ENCODE measurements at places on chromosomes 12 and 14.
A peak's percentile ranks its signal among the peaks of the same experiment; 100 is the strongest.

DNA sequence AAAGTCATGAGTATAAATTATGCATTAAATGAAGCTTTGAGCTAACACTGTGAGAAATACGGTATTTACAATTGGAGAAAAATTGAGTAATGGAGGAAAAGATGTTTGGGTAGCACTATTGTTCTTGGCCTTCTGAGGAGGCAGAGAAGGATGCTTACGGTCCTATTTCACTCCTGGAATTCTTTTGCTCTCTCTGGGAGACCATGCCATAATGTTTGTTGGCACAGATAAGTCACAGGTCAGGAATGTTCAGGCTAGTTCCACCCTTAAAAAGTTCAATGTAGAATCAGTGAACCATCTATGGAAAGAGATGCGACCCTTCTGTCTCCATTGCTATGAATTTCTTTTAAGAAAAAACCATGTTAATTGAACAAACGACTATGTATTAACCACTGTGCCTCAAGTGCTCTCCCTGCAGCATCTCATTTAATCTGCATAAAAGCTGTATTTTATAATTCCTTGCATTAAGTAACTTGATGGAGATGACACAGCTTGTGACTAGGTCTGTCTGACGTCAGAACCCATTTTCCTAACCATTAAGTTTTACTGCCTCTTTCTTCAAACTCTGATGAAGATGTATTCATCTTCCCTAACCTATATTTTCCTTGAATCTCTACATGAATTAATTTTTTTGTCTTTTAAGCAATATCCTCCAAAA is 9.5 kb downstream of the BATF start:
- no peak for DNase-seq

DNA sequence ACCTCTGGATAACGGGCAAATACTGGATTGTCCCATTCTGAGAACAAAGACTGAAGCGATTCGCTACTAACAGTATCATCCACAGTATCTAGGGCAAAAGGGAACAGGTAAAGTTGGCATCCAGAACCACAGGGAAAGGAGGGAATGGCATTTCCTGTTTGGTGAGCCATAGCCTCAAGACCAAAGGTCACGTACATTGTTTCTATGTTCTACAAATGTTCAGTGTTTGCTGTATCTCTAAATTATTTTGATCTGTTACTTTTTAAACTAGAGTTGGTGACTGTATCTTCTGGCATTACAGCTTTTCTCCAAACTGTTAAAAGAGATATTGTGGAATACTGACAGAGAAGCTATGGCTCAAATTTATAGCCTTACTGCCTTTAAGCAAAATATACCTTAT is 9.7 kb downstream of the MLH3 start:
- no peak for DNase-seq

- DNase-seq = no peak
These were observed 421.2 kb downstream of the SOX5 start for GRCh38 chr12:23528316-23528715.

GRCh38 chr12:76199808-76200207 is 115.3 kb upstream of the NAP1L1 start:
- peak; percentile 95 for DNase-seq

DNA sequence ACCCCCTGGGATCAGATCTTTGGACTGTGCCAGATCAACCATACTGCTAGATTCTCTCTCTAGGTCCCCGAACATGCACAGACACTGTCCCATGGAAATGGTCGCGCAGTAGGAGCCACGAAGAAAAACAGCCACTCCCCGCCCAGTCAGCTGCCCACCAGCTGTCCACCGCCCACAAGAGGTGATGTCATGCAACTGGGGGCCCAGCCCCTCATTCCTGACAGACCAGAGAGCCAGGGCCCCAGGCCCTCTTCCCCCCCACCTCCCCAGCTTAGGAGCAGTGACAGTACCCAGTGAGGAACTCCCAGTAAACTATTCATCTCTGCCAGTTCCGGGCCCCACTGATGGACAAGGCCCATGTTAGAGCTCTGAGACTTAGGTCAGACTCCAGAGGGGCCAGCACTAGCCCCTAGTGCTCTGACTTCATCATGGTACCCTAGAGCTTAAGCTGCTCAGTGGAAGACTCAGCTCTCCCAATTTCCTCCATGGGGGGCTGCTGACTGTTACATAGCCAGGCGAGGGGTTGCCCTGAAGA is 3.7 kb upstream of the TAMALIN start:
- no peak for DNase-seq

DNA sequence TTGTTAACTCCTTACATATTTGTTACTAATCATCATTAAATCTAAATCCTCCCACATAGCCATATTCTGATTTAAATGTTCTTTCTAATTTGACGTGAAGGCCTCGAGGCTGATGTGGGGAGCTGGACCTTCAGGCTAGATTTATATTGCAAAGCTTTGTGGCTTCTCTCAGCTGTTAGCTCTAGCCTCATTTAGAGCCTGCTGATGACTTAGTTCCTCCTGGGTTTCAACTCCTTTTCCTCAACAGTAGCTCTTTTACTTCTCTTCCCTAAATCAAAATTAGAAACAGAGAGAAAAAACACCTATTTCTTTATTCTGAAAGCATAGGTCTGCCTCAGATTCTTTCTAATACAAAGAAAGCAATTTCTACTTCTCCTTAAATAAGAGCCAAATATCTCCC is 477.5 kb upstream of the CCDC196 start:
- no peak for DNase-seq

DNA sequence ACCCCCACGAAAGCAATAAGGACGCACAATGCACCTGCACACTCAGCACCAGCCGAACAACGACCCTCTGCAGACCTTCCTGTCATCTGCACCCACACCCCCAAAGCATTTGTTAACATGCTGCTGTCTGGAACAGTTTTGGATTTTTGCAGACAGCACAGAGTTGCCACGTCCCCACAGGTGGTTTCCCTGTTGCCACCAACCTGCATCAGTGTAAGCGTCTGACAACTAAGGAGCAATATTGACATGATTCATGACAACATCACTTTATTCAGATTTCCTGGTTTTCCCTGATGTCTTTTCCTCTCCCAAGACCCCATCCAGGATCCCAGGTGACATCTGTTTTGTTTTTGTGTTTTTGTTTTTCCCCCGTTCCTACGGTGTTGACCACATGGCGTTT is 150.7 kb upstream of the C14orf180 start:
- DNase-seq = no peak

GRCh38 chr12:72084061-72084460 is 145.4 kb downstream of the TPH2 start:
- DNase-seq = no peak

DNA sequence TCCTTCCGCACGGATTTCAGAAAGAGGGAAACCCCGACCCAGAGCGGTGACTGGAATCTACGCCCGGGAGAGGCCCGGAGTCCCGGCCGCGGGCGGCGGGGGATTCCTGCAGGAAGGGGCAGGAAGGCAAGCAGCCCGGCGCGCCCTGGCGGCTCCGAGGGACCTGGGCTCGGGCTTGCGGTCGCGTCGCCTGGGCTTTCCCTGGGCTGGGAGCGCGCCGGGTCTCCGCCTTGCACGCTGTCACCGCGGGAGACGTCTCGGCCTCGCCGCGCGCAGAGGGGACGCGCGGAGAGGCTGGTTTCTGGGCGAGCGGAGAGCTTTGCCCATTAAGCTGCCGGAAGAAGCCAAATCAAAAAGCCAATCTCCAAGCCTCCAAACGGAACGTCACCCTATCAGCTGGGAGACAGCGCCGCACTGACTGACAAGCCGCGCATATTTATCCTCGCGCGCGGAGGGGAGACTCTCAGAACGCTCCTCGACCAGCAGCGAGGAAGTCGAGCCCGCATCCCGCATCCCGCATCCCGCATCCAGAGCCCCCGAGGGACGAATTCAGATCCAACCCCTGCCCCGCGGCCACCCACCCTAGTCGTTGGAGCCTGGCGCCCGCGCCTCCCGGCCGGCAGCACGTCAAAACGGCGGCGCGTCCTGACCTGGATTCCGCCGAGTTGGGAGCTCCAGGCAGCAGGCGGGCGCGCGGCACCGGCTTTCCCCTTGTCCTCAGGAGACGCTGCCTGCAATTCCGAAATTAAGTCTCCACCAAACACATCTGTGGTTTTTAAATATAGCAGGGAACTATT is at the start of gene SLC8A3:
Gene SLC8A3 (minus strand): TSS at position 293 of the 797 bp plus-strand sequence. CDS start 20,529 bp downstream, outside the sequence.
- DNase-seq = peak; percentile 48

GRCh38 chr12:80861641-80862378 is 75.9 kb downstream of the LIN7A start:
- peak; percentile 67 for DNase-seq

GRCh38 chr12:33253178-33253577 is 186.4 kb downstream of the SYT10 start:
- DNase-seq = no peak

GRCh38 chr12:100576331-100577036 is 3.0 kb downstream of the GAS2L3 start:
- DNase-seq = peak; percentile 91

- no peak for DNase-seq
These were observed 2.6 kb upstream of the OSBPL8 start for GRCh38 chr12:76562130-76562529.

GRCh38 chr12:132537836-132538662 is 48.1 kb downstream of the FBRSL1 start:
- DNase-seq = no peak

- DNase-seq = no peak
These were observed 1.1 kb upstream of the ACTR6 start for GRCh38 chr12:100199347-100200149.

- DNase-seq = no peak
These were observed 162.9 kb downstream of the KCNA5 start for GRCh38 chr12:5206401-5207175.

GRCh38 chr14:50530358-50530757 is 2.0 kb downstream of the MAP4K5 start:
- peak; percentile 73 for DNase-seq

GRCh38 chr14:56300495-56300894 is 182.3 kb downstream of the PELI2 start:
- peak; percentile 30 for DNase-seq

DNA sequence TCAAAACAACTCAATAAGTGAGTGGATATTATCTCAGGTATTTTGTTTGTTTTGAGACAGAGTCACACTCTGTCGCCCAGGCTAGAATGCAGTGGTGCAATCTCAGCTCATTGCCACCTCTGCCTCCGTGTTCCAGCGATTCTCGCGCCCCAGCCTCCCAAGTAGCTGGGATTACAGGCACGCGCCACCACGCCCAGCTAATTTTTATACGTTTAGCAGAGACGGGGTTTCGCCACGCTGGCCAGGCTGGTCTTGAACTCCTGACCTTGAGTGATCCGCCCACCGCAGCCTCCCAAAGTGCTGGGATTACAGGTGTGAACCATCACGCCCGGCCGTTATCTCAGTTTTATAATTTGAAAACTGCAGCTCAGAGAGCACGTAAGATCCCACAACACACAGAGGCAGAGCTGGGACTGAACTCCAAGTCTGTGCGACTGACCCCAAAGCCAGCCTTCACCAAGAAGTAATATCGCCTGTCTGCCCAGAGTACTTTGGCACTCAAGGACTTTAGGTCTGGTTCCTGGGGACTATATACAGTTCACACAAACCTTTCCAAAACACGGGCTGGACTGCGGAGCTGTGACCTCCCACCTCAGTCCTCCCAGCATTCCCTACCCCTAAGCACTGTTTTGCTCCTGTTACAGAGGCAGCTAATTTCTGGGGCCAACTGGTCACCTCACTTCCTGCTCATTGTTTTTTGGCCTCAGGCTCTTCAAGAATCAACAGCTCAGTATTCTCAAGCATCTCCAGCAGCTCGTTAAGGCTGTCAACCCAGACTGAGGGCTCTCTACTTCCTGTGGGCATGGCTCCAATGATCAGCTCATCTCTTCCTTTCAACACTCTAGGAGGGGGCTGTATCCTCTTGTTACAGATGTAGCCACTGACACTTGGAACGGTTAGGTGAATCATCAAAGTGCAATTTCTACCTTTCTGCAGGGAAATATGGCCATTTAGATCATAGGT is 22.5 kb downstream of the TESC start:
- no peak for DNase-seq

GRCh38 chr12:8493084-8493483 is 20.2 kb upstream of the CLEC4D start:
- no peak for DNase-seq

DNA sequence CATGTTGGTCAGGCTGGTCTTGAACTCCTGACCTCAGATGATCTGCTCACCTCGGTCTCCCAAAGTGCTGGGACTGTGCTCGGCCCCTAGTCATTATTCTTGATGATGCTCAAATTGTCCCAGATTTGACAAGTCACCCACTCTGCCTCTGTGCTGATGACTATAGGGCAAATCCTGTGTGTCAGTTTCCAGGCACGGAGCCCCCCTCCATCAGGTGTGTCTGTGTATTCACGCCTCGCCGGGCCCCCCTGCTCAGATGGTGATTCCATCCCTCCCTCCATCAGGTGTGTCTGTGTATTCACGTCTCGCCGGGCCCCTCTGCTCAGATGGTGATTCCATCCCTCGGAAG is 4.3 kb upstream of the GPR132 start:
- DNase-seq = no peak

DNA sequence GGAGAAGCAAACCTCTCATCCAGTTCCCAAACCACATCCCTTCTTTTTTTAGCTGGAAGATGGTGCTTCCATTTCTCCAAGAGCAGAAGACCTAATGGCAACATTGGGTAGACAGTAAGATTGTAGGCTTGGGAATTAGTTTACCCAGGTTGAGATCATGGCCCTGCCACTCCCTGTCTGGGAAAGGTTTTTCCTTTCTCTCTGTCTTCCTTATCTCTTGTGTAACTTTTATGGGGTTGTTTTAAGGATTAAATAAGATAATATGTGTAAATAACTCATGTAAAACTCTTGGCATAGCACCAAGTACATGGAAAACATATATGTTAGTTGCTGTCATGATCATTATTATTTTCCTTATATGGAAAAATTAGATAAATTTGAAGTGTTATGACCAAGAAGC is 23.2 kb upstream of the PSMA6 start:
- DNase-seq = no peak

GRCh38 chr12:130621696-130622298 is 94.3 kb downstream of the RIMBP2 start:
- DNase-seq = no peak

- peak; percentile 90 for DNase-seq
These were observed 34.8 kb upstream of the FRMD6 start for GRCh38 chr14:51616724-51617409.

- DNase-seq = peak; percentile 13
These were observed 123.0 kb upstream of the PZP start for GRCh38 chr12:9331218-9331626.

DNA sequence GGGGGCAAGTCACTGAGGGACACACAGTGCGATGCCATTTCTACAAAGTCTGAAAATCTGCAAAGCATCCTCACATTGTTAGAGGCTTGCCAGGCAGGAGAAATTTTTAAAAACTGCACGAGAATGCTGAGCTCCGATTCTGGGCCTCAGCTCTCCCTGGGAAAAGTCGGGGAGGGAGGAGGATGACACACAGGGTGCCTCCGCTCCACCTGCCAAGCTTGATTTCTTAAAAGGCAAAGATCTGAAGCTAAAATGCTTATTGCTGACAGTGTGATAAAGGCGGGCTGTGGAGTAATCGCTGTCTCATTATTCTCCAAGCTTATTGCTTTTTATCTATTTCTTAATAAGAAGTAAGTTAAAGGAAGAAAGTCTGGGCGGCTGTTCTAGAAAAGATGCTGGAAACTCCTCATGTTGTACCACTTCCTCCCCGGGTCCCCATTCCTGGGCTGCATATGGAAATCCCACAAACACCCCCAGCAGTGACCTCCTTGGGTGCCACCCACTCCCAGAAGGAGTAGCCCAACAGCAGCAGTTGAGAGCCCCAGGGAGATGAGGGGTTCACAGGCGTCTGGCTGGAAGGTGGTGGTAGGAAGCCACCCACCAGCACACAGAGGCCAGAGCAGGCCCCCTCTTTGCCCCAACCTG is 55.0 kb downstream of the CCDC85C start:
- no peak for DNase-seq

- no peak for DNase-seq
These were observed 2.0 kb upstream of the CHURC1 start for GRCh38 chr14:64912261-64912660.

- DNase-seq = peak; percentile 48
These were observed 105.2 kb downstream of the BBS10 start for GRCh38 chr12:76242813-76243550.
